Hepatocyte (in vitro differentiated cells): ENCODE measurements at places on chromosomes 6 and 20. TPM values are rescaled to one million over a fixed set of nuclear protein-coding genes. Genes with fewer than 3 reads are reported as not detected.
A peak's percentile ranks its signal among the peaks of the same experiment; 100 is the strongest.

DNA sequence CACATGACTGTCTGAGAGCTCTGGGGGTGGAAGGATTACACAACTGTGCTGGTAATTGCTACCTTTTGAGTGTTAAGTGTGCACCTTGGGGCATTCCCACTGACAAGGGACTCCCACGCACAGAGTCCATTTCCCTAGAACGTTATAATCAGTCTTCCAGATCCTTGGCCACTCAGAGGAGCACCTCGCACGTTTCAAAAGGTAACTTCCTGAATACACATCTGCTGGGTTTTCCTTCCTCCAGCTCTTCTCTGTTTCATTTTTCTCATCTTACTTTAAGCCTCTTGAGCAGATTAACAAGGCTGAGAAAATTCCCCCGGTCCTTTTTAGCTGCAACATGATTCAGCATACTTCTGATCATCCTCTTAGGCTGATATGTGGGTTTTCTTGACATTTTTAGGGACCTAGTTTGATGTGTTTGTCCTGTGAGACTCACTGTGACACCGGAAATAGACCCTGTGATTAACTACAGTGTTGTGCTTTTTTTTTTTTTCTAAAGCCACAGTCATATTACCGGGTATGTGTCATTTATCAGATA is 98.4 kb upstream of the DUSP22 start:
- no peak for DNase-seq

CLIC5 gene
- total RNA-seq = 12.1 and 12.9 TPM in 2 replicates

DNA sequence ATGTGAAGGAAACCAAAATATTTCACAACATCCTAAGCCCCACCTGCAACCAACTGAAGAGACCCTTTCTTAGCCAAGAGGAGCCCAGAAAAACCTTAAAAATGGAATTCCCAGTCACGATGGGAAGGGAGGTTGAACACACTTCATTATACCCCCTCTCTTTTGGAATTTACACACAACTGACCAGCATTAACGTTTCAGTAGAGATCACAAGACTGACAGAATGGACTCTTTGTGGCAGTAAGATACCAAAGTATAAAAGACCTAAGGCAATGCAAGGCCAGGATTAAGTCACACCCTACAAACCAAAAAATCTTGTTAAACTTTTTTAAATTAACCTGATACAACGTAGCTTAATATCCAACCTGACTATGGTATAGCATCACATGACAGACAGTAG is 190.9 kb downstream of the OTOR start:
- DNase-seq = no peak

DNA sequence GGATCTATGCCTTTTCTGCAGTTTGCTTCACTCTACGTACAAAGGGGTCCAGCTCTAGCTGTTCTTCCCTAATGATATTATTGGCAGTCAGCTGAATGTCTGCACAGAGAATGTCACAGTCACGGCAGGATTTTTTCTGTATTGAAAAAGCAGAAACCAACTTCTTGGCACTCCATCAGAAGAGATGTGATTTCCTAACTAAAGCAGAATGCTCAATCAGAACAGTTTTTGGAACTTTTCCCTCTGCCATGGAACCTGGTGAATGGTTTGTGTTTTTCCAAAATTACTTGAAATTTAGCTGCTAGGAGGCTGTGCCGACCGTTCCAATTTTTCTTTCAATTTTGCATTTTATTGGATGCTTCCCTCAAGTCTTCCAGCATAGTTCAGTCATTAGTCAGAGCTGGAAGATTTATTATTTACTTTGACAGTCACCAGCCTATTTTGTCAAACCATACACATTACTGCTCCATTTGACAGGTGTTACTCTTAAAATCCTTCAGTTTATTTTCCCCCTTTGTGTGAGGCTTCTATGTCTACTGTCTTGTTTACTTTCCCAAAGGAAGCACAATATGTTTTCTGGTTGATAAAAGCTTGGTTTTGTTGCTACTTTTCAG is 259.6 kb upstream of the EPHA7 start:
- no peak for DNase-seq

DNA sequence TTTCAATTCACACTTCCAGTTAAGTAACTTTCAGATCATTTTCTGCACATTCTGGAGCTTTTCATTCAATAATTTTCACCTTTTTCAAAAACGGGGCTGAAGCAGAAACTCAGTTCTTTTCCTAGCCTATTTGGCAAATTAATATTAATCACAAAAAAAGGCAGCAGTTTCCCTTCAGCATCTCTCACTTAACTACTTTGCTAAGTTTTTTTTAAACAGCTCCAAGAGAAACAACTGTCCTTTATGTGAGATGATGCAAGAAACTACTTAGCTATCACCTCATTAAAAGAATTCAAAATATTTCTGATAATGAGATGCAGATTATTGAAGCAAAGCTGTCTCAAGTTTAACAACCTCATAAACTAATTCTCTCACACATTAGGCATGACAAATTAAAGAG is 11.8 kb downstream of the CASS4 start:
- DNase-seq = no peak

DNA sequence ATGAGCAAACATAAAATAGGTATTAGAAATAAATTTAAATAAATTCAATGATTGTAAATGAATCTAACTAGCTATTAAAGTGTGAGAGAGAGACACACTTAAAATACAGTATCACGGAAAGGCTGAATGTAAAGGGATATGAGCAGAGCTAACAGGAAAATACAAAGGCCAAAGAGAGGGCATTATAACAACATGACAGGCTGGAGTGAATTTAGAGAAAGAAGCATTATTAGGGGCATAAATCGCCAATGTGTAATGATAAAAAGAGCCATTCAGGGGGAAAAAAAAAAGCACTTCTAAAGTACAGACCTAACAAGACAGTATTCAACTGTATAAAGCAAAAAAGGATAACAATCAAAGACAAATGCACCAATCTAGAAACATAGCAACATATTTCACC is 28.1 kb downstream of the DACT2 start:
- no peak for DNase-seq

DNA sequence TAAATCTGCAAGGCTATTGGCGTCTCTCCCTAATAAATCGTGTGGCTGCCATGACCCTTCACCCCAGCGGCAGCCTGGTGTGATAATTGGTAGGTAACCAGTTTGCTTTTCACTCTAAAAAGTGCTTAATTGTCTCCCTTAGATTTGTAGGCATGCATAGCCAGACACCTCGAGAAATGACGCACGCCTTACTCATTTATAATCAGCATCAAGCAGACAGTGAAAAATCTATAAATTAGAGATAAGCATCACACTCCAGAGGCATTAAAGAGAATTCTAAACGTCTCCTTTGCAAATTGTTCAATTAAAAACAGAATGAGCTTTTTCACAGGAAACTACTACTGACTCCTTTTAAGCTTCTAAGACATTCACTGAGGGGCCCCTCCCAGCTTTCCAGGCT is 110.2 kb upstream of the RPS6KA2 start:
- DNase-seq = no peak

GRCh38 chr6:73712535-73713173 is 16.7 kb downstream of the CD109 start:
- DNase-seq = no peak

DNA sequence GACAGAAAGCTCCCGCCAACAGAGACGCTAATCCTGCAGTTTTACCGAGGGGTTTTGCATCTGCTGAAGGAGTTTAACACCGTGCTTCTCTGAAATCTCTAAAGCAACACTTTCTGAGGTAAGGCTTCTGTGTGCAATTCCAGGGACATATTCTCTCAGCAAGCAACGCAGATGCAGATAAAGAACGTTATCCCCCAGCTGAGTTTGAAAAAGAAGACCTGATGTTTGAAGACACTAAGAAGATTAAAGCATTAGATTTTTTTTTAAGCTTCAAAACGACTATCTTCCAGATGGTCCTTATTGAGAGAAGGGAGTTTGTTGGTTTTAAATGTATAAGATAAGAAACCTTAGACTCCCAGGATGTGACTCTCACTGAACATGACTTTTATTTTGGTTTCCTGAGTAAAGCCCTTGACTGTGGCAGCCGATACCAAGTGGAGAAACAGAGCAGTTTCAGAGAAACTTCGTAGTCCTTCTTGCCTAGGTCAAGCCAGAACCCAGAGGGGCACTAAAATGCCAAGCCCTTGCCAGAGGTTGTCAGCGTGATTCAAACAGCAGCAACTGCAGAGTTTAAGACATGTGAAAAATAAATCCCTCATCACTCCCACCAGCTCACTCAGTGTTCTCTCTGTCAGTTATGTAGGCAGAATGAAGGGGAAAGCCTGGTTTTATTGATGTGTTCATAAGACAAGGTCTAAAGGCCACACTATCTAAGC is 353.3 kb upstream of the CNR1 start:
- no peak for DNase-seq

DNA sequence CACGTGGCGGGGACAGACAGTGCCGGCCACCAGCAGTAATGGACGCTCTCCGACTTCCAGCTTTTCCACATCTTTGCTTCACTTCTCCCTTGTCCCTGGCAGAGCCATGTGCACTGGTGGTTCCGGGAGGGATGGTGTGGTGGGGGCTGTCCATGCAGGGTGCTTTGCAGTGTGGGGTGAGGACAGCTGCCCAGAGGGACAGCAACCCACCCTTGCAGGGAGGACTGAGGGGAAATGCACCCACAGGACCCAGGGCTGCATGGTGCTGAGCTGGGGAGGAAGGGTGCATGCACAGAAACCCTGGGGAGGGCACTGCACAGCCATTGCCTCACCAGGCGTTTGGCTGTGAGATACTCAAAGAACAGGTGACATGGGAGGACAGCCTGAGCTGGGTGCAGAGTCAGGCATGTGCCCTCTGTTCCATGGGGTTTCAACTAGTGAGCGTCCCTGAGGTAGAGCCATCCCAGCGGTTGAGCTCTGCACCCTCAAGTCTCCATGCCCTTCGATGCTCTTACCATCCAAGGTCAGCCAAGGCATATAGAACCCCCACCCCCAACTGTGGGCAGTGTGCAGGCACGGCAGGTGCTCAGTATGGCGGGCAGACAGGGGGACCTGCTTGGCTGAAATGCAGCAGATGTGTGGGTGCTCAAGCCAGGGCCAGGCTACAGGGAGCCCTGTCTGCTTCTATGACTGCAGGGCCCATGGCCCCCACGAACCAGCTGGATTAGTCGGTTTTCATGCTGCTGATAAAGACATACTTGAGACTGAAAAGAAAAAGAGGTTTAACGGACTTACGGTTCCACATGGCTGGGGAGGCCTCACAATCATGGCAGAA is 239.7 kb downstream of the TTLL2 start:
- DNase-seq = no peak

SESN1 gene
- 51.7 and 59.1 TPM in 2 replicates for total RNA-seq

DNA sequence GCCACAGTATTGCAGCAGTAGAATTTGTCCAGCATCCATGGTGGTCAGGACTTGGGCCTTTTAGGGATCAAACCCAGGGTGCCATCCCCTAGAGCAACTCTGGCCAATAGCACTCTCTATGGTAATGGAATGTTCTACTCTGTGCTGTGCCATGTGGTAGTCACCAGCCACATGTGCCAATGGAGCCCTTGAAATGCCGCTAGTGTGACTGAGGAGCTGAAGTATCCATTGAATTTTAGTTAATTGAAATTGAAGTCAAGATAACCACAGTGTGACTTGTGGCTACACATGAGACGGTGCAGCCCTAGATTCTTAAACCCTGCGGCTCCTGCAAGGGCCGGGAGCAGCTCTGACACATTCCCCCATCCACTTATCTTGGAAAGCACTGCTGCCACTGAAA is 54.6 kb downstream of the SLC2A10 start:
- DNase-seq = no peak

DNA sequence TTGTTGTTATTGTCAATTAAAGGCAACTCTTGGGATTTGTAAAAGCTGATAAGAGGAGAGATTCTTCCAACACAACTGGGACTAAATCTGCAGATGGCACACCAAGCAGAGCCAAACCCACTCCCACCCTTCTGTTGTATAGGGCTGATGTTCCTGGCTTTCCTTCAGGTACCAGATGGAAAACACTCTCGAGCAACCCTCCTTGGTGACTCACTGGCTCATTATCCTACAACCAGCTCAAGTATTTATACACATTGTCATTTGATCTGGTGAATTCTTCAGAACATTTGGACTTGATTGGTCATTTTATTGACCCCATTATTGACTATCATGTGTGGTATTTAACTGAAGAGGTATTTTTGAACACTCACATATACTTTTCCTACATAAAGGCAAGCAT is 190.3 kb upstream of the PCSK2 start:
- DNase-seq = peak; percentile 15

GRCh38 chr6:158009114-158009891 is 27.6 kb downstream of the SYNJ2 start:
- DNase-seq = peak; percentile 79

- DNase-seq = no peak
Observed at GRCh38 chr20:44390280-44390679, 34.8 kb downstream of the HNF4A start.

CDC25B gene
- 15.1 and 15.7 TPM in 2 replicates for total RNA-seq

PTPRK gene
- 78.5 and 80.2 TPM in 2 replicates for total RNA-seq

DNA sequence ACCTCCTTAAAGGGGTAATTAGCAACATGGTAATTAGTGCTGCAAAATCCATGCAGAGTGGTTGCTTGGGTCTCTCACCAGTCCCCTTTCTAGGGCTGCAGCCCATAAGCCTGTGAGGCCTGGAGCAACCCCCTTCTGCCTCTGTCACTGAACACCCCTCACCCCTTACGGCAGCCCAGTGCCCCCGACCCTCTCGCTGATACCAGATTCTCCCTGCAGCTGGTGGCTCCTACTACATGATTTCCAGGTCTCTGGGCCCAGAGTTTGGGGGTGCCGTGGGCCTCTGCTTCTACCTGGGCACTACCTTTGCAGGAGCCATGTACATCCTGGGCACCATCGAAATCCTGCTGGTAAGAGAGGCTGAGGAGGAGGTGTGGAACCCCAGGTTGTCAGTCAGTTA is 8.0 kb downstream of the SLC12A5 start:
- DNase-seq = no peak

TRIM10 gene
- total RNA-seq = 0.12 and 0.27 TPM in 2 replicates

- peak; percentile 68 for DNase-seq
Observed at GRCh38 chr6:10403385-10404106, 11.3 kb downstream of the TFAP2A start.

DNA sequence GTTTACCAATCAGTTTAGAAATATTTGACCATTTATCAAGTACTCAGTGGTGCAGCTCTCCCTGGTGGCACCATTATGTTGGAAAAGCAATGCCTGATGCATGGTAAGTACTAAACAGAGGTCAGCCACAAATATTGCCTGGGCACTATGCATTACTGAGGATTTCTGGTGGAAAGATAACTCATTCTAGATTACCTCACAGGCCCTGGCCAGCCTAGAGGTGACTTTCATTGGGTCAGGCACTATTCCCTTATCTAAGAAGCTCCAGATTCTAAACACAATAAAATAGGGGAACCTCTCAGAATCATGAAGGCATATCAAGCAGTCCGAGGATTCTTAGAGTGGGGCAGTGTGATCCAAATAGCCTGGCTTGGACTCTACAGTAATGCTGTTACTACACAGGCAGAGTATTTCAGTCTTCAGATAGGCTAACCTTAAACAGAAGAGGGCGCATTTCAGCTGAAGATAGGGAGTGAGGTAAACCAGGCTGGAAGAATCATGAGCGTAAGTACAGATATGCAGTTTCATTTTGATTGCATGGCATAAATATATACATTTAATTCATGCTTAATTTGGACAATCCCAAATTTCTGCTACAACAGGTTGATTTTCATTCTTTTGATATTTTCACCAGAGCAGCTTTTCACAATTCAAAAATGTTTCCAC is 12.1 kb downstream of the LGSN start:
- DNase-seq = peak; percentile 46

GRCh38 chr20:24872291-24873024 is 76.6 kb upstream of the CST7 start:
- DNase-seq = no peak
